ENCODE measurements at places on chromosomes 7 and 10. TPM values are rescaled to one million over a fixed set of nuclear protein-coding genes. Genes with fewer than 3 reads are reported as not detected.

DNA sequence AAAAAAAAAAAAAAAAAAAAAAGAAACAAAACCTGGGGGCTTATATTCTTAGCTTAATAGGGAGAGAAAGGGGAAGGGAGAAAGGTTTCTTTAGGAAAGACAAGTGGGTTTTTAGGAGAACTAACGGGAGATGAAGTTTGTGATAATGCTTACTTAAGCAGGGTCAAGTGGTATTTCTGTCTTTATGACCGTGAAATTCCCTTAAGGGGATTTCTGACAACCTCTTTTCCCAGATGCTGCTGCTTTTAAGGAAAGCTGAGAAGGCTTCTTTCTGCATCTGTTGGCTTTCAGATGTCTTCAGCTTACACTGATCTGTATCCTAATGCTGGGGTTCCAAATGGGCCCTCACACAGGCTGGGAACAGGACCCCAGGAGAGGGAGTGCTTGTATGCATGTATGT lies 42.6 kb downstream of the ADAMTS14 start:
- no peak for DNase-seq

DNA sequence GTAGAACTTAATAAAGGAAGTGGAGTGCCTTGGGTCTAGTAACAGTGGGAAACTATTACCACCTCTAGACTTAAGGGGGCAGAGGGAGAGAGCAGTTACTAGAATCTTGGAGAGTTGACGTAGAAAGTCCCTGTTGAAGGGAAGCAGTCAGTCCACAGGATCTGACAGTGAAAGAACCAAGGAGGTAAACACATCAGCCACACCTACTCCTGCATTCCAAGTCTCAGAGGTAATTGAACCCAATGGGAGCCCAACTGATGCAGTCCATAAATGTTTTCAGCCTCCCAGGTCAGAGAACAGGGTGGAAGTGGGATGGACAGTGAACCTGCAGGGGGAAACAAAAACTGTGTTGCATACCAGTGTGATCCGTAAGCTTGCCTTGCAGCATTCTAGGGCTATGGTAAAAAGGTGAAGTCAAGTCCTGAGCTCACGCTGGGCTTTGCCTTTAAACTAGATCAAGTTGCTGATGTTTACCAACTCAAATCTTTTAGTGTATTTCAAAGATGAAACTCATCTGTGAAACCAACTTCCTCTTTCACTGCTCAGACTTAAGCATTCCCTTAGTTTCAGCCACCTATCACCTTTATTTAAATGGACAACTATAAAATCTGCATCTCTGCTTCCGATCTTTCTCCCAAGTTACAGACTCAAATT lies 57.2 kb downstream of the SLC16A12 start:
- no peak for DNase-seq

- no peak for DNase-seq
Measured at GRCh38 chr7:73341877-73342276, 13.9 kb downstream of the FKBP6 start.

- no peak for DNase-seq
Measured at GRCh38 chr10:78875932-78876331, 192.8 kb upstream of the ZMIZ1 start.

DNA sequence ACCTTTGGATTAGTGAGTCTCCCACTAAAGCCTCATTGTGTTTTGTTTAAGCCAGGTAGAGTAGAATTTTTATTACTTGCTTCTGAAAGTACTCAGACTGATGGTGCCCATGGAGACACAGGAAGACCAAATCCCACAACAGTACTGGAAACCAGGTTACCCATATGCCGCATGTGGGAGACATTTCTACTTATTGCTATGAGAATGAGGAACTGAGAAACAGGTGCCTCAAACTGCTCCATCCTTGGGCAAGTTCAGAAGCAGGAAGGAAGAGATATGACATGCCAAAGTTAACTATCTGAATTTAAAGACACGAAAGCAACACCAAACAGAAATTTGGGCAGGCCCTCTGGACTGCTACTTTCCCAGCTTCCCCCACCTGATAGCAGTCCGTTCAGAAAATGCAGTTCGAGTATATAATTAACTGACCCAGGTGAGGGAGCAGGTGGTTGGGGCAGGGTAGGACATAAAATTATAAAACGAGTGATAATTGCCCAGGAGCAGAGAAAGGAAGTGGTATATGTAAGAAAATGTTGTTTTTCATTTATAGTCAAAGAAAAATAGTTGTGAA lies 382.3 kb upstream of the MTPN start:
- no peak for DNase-seq

GRCh38 chr7:139854124-139854511 lies 25.1 kb downstream of the TBXAS1 start:
- DNase-seq = no peak

- DNase-seq = no peak
Measured at GRCh38 chr7:156919132-156919713, 26.2 kb upstream of the LMBR1 start.

DNA sequence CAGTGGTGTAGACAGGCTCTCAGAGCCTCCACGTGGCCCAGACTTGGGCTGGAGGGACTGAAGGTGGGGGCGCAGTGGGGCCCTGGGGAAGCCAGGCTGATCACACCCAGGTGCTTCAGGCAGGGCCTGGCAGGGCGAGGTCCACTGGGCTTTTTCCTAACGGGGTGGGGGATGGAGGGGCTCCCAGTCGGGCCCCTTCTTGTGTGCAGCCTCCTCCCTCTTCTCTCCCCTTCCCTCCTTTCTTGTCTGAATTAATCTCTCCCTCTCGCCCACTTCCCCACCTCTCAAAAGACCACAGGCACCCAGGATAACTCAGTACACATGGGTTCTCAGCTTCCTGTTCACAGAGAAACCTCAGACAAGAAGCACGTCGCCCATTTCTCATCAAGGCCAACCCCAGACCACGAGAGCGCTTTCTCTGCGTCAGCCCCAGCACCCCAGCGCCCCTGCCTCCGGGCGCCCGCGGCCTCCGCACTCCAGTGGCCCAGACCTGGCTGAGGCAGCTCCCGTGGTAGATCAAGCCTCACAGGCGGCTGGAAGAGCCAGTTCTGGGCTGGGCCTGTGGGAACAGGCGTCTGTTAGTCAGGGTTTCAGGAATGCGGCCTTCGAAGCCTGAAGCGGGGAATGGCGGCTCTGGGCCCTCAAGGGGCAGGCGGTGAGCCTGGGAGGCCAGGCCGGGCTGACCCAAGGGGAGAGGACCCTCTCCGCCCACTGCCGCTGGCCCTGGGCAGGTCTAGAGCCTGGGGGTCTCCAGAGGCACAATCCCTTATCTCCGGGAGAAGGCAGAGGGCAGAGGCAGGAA lies 50.6 kb downstream of the PWWP2B start:
- peak; percentile 86 for DNase-seq

DNA sequence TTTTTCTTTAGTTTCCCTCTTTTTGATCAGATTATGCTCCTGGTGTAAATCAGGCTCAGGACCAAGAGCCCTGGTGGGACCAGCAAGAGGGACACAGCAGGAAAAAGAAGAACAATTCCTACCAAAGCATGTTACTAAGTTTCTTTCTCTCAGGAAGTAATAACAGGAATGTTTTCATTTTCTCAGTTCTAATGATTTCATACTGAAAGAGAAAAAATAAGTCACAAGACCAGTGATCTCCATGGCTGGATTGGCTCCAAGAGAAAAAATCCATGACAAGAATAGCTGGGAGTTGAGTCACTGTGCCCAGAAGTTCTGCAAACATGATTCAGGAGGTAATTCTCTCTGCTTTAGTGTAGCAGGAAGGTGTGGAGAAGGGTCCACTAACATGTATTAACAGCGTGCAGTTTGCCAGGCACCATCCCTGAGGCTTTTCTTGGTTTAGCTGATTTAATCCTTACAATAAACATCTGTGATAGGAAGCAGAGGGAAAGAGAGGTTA lies 23.8 kb upstream of the IFIT2 start:
- no peak for DNase-seq

DNA sequence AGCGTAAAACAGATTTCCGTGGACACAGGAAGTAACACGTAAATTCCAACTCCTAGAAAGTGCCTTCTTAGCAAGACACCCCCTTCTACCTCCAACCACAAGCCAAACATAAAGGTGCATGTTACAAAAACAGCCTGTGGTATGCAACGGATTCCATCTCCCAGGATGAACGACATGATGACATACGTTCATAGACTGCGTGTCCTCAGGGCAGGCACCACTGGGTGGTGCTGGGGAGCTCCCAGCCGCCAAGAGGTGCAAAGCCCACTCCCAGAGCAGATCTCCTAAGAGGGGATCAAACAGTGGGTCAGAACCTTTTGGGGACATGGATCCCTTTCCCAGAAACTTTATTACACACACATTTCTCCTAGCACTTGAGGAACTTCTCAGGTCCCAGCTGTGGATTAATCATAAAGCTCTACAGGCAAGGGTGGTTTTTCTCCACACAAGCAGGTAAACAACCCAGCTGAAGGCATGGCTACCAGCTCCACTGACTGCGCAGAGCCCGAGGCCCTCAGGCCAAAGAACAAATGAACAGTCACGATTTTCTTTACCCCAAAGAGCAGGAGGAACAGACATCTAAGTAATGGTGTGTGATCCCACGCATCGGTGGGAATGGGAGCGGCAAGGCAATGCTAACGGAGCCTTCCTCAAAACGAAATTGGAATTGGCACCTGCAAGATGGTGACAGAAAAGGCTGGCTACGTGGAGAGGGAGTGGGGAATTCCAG lies 13.8 kb downstream of the PSAP start:
- DNase-seq = no peak

DNA sequence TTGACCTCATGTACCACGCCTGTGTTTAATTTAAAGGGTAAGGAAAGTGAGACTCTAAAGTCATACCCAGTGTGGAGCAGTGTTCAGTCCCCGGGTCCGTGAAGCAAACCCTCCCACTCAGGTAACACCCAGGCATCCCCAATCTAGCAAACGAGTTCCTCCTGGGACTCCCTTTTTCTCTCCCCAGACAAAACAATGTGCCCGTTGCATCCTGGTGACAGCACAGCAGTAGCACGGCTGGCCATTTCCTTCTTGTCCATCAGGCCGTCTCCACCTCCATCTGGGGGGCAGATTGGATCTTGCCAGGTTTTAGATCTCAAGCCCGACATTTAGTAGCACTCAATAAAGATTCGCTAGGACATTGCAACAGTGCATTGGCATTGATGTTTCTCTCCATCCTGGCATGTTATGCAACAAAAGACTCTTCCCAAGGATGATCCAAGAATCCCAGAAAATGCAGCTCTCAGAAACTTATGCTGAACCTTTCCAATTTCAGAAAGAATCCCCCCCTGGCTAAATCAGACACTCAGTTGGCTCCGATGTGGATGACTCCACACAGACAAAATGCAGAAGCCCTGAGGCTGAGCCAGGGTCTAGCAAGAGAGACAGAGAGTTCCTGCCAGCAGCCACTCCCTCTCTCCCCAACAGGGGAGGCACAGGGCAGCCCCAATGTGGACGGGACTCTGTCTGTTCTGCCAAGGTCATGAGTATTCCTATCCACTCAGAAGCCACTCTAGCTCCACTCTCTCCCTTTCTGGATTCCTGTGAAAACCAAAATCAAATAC lies 274.5 kb upstream of the MGMT start:
- DNase-seq = no peak

DNA sequence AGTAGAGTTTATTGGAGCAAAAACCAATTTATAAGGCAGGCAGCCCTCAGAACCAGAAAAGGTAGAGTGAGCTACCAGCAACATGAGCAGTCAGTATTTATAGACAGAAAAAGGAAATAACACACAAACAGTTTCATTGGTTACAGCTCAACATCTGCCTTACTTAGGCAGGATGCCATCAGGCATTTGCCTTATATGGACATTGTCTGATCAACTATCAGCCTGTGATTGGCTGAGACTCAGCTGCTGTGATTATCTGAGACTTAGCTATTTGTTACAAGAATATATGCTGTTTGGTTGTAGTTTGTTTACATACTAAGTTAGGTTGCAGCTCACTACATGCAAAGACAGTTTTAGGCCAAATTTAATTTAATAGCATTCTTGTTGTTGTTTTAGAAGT lies 60.4 kb upstream of the CDK1 start:
- no peak for DNase-seq

DNA sequence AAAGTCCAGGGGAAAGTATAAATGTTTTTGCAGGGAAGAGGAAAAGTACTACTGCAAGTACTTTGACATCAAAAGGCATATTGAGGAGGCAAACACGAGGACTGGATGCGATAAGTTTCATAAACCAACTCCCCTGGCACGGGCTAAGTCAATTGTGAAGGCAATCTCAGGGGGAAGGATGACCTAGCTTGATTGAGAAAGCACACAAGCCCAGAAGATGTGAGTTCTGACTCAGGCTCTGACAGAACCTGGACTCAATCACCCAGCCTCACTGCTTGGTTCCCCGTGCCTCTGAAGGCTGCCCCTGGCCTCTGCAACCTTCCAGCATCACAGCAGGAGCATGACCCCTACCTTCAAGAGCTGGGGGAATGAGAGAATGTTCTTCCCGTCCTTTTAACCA lies 93.2 kb upstream of the ZNF438 start:
- no peak for DNase-seq

- DNase-seq = peak; percentile 26
Measured at GRCh38 chr7:134327896-134328295, 11.2 kb upstream of the SLC35B4 start.

GRCh38 chr10:48564466-48565160 lies 40.3 kb downstream of the ARHGAP22 start:
- no peak for DNase-seq

GRCh38 chr7:150451097-150451793 lies 815 bp downstream of the GIMAP8 start:
- DNase-seq = peak; percentile 74

- DNase-seq = no peak
Measured at GRCh38 chr7:145269418-145270161, 433.7 kb upstream of the TPK1 start.

DPP6 gene
- total RNA-seq = not detected

HTR5A gene
- not detected for total RNA-seq

SSC4D gene
- total RNA-seq = not detected

INMT gene
- total RNA-seq = 1.2 TPM

CPED1 gene
- total RNA-seq = not detected

ANLN gene
- total RNA-seq = not detected

C10orf143 gene
- 9.2 TPM for total RNA-seq

All from CD4-positive, alpha-beta memory T cell (primary cell).